ENCODE measurements at places on chromosomes 5 and 9.

GRCh38 chr5:158796812-158797497, 302.8 kb downstream of the EBF1 start:
- no peak for DNase-seq

- peak; percentile 83 for DNase-seq
Observed at GRCh38 chr5:149938791-149939358, 5.7 kb downstream of the PDE6A start.

GRCh38 chr5:73304381-73304780, 131.4 kb downstream of the TMEM174 start:
- DNase-seq, result no peak

DNA sequence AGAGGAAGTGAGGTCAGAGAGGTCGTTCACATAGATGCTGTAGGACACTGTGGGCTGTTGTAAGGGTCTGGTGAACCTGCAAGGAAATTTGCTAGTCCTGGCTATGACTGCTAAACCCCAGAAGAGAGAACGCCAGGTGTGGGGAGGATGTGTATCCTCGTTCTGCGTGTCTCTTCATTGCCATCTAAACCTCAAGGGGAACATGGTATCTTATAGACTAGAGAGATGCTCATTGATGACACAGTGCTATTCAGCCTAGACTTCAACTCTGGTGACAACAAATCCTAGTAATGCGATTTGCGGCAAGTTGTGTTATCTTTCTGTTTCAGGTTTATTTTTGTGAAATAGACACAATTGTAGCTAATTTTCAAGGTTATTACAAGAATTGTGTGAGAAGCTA, 140.2 kb downstream of the ADAMTSL1 start:
- DNase-seq, result no peak

DNA sequence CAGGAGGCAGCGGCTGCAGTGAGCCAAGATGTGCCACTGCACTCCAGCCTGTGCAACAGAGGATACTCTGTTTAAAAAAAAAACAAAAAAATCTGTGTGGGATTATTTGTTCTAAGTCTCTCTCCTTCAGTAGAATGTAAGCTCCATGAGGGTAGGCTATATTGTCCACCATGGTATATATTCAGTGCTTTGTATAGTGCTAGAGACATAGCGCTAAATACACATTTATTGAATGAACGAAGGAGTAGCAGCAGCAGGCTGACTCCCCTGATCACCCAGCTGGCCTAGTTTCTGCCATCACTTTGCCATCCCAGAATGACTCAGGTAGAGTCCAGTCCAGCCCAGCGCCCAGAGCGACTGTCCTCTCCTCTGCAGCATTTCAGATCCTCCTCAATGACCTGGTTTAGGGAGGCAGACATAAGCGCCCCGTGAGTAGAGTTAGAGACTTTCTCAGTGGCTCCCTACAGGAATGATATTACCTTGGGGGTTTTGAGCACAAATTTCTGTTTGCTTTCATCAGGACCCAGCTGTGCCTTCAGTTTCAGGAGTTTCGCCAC, 716 bp downstream of the HARS1 start:
- DNase-seq, result no peak

- DNase-seq, result no peak
Observed at GRCh38 chr9:20270161-20270560, 352.1 kb downstream of the MLLT3 start.

GRCh38 chr5:160227012-160227411, 2.3 kb upstream of the FABP6 start:
- no peak for DNase-seq

GRCh38 chr9:84852617-84853301, 183.2 kb downstream of the NTRK2 start:
- no peak for DNase-seq

DNA sequence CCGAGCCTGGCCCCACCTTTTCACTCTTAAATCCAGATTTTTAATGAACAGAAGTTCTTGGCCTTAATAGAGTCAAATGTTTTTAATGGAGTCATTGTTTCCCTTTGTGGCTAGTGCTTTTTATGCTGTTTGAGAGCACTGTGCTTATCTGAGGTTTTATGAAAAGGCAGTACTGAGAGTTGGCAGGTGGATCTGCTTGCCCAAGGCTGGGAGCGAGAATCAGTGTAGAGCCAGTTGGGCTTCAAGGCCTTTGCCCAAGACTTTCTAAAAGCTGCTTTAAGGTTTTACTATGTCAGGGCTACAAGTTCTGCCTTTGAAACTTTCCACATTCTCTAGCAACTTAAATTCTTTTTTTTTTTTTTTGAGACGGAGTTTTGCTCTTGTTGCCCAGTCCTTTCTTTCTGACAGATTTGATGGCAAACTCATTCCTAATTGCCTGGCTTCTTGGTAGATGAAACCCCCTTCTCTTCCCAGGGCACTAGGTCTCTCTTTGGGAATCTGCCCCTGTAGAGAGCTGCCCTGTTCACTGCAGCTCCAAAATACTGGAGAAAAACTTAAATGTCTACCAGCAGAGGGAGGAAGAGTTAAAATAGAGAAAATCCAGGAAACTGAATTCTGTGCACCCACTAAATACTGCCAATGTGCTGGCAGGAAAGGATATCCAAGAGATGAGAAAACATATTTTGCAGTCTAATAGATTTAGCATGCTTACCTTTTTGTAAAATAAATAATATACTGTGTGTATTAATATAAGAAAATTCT, 36.9 kb upstream of the CDK20 start:
- peak; percentile 39 for DNase-seq

GRCh38 chr5:180142824-180143610, 66.0 kb downstream of the RASGEF1C start:
- no peak for DNase-seq

GRCh38 chr5:88667496-88668201, 215.3 kb downstream of the MEF2C start:
- no peak for DNase-seq

DNA sequence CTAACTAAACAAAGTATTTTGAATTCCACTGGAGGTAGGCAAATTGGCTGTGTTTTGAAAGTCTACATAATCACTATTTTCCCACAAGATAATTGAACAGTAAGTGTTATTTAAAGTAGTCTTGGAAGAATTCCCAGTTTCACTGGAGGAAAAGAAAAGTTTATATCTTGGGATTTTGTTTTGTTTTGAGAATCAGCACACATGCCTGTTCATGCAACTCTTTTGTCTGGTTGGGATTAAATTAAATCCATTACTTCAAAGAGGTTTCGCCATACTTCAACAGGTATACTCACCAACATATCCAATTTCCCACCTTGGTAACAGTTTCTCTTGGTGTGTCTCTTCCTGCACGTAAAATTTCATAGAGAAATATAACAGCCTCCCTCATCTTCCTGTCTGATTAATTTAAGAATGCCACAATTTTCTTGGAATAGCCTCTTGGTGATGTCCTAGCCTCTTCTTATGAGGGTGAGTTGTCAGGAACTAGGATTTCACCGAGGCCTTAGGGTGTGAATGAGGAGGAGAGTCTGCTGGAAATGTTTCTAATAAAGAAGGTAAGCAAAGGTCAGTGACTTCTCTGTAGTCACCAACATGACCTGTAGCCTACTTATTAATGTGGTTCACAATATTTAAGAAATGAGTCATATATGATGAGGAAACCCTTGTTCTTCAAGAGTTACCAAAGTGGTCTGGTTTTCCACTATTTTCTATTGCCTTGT, 48.1 kb downstream of the ITGA2 start:
- no peak for DNase-seq

GRCh38 chr5:56346741-56347535, 113.8 kb upstream of the ANKRD55 start:
- peak; percentile 92 for DNase-seq

DNA sequence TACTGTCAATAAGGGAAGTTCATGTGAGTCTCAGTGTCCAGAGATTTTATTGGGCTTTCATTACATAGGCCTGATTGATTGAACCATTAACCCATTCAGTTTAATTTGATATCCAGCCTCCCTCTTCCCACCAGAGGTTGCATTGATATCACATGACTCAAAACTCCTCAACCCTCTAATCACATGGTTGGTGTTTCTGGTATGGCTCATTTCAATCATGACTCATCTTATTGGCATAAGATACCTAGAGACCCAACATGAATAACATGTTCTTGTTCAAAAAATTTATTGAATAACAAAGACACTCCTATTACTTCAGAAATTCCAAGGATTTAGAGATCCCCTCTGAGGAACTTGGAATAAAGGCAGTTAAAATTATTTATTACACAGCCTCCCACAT, 982.2 kb downstream of the TLE1 start:
- no peak for DNase-seq

GRCh38 chr9:6955251-6955921, 197.6 kb downstream of the KDM4C start:
- DNase-seq, result no peak

DNA sequence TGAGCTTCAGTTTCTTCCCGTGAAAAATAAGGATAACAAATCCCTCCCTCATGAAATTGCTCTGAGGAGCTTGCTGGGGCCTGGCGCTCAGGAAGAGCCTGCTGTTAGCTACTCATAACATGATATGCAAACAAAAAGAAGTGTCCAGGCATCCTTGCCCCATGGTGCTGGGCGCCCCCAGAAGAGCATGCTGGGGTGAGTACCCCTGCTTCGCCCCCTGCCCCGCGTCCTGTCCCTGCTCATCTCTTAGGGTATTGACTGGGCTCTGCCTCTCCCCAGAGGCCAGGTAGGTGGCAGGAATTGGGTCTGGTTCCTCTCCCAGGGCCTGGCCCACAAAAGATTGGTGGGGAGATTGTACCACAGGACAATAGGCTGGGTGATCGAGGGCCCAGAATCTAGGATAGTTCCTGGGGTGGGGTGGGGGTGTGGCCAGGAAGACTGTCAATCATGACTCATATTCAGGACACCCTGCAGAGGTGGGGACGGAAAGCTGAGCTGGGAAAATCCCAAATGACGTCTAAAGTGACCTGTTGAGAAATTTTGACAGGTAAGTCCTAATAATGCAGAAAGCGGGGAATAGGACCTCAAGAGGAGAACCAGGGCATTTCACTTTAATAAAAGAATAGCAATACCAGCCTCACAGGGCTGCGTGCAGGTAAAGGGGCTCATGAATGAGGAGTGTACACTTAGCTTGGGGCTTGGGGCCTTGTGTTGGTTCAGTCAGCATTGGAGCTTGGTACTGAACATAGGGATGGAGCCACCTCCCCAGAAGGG, 8.9 kb downstream of the PITX1 start:
- DNase-seq, result no peak

- no peak for DNase-seq
Observed at GRCh38 chr9:113311961-113312360, 8.8 kb upstream of the RNF183 start.

GRCh38 chr5:118069452-118069851, 918.9 kb downstream of the DTWD2 start:
- DNase-seq, result no peak

DNA sequence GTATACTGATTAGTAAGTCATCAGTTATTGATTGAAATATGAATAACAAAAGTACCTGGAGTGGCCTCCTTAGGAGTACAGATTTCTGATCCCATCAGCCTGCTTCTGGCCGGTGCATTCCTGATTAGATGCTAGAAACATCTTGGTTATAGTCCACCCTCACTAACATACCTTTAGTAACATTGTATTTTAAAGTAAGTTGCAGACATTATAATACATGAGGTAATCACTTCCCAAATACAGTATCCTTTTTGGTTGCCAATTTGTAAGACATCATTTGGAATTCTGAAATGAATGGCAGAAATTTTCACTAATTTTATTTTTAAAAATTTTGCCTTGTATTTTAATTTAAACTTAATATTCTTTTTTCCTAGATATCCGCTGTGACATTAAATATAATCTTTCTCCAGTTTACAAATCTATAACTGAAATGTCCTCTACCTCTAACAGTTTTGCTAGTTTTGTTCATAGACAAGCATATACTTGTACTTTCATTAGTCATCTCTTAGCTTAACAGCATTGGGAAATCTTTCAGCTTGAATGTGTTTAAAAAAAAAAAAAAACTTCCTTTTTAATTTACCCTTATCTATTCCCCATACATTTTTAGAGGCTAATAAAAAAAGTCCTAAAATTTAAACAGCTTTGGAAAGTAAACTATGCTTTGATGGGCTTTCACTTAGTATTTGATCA, 178.9 kb downstream of the XRCC4 start:
- no peak for DNase-seq

DNA sequence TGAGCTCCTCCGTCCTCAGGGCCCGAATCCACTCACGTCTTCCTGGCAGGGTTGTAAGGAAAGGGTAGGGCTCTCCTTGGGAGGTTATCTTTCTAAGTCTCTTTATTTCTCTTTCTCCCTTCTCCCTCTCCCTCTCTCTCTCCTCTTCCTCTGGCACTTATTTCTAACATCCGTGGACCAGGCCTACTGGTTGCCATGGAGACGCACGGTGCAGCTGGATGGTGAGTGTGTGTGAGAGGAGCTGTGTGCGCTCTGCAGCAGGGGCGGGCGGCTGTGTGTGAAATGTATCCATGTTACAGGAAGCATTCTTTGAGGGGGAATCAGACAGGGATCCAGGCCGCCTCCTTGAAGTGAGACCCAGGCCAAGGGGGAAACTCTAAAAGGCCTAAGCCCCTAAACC, 32.2 kb downstream of the PCDH1 start:
- DNase-seq, result no peak

- DNase-seq, result no peak
Observed at GRCh38 chr5:138844125-138844461, 31.0 kb downstream of the LRRTM2 start.

GRCh38 chr9:94645901-94646300, 6.6 kb upstream of the FBP1 start:
- no peak for DNase-seq

DNA sequence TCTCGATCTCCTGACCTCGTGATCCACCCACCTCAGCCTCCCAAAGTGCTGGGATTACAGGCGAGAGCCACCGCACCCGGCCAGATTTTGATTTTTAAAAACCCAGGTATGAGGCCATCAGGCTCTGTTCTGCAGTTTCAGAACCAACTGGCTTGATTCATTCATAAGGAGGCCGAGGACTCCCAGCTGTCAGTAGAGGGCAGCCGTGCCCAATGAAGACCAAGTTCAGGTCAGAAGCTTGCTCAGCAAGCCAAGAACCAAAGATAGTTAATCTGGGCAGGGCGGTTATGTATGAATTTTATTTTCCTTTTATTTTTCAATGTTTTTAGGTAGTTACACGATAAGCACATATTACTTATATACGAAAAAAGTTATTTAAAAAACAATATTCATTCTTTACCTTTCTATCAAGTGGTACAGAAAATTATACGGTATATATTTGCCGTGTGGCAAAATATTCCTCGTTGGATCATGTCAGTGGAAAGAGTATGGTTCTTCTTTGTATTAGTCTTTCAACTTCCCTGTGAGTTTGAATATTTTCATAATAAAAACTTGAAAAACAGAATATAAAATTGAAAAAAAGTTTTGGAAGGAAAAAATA, 18.0 kb downstream of the MGAT1 start:
- DNase-seq, result peak; percentile 84

DNA sequence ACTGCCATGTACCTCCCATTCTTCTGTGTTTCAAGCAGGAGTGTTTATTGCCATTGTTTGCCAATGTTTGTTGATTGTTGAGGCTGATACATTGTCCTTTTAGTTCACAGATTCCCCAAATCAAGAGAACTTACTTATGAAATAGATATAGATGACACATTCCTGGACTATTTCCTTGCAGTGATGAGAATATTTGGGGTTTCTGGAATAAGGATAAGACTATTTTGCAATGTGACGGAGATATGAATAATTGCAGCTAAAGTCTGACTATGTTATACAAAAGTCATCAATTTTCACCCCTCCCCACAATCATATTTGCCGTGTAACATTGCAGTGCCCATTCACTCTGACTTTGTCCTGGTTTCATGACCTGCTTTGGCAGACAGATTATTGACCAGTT, 460.8 kb downstream of the CDH10 start:
- DNase-seq, result no peak

GRCh38 chr5:160231783-160232342, 2.6 kb downstream of the FABP6 start:
- DNase-seq, result no peak

All from T47D (cell line).